ENCODE measurements at places on chromosomes 3 and 15. TPM values are rescaled to one million over a fixed set of nuclear protein-coding genes. Genes with fewer than 3 reads are reported as not detected.

KNG1 gene
- not detected for total RNA-seq

IL5RA gene
- total RNA-seq, result not detected

UACA gene
- total RNA-seq, result 51.6 TPM

RPL29 gene
- total RNA-seq, result 598 TPM

DPPA4 gene
- not detected for total RNA-seq

TRIP4 gene
- total RNA-seq, result 62.3 TPM

SH3GL3 gene
- 0.15 TPM for total RNA-seq

FOXL2 gene
- total RNA-seq, result not detected

FANCD2OS gene
- not detected for total RNA-seq

ZNF774 gene
- total RNA-seq, result 0.07 TPM

CFAP100 gene
- not detected for total RNA-seq

NANOGP8 gene
- not detected for total RNA-seq

SLC7A14 gene
- not detected for total RNA-seq

TP63 gene
- total RNA-seq, result 1.1 TPM

PLSCR2 gene
- not detected for total RNA-seq

CCR2 gene
- total RNA-seq, result not detected

EPHA3 gene
- total RNA-seq, result not detected

ALDH1A3 gene
- total RNA-seq, result 1,090 TPM

LRRC31 gene
- not detected for total RNA-seq

LRRC49 gene
- total RNA-seq, result 8.3 TPM

GRCh38 chr3:169686874-169687273, 23.4 kb upstream of the MECOM start:
- DNase-seq, result no peak

- no peak for DNase-seq
Measured at GRCh38 chr3:182244222-182244971, 532.7 kb downstream of the SOX2 start.

GRCh38 chr3:155517903-155518302, 224.4 kb upstream of the STRIT1 start:
- no peak for DNase-seq

DNA sequence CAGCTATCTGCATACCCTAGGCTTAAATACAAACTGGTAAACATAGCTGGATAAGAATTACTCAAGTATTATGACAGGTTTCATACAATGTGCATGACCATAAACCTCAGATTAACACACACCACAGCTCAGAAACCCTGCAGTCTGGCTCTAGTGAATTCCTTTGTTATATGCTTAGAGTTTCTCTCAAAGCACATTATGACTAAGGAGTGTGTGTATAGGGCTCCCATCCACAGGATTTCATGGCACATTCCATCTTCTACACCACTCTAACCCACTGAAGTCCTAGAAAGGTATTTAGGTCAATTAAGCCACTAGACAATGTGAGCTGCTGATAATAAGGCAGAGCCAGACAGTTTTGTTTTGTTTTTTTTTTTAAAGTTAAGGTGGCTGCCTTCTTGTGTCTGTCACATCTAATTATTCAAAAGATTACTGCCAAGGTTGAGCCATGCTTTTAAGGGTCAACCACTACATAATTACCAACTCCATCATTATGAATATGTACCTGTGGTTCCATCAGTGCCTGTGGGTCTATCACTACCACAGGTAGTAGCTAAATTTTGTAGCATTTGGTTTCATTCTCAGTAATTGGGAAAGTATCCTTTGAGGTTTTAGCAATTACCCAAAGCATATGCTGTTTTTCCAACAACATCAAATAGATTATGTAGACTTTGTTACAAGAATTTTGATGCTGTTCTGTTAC, 107.0 kb downstream of the ALCAM start:
- peak; percentile 16 for DNase-seq

- no peak for DNase-seq
Measured at GRCh38 chr3:47605652-47606051, 27.0 kb upstream of the CSPG5 start.

DNA sequence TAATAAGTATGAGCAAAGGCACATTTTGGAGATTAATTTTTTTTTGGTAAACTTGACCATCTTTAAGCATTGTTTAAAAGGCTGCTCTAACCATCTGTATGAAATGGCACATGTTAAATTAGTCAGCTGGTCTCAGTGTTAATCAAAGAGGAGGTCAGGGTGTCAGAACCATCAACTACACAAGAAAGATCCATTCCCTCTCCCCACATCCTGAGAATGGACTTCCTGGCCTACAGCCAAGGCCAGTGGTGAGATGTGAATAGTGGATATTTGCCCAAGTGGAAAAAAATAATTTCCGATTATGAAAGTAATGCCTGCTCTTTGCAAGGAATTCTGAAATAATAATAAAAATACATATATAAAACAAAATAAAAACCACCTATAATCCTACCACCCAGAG, 641.7 kb downstream of the NR2F2 start:
- DNase-seq, result no peak

GRCh38 chr3:13282358-13282985, 137.7 kb downstream of the NUP210 start:
- no peak for DNase-seq

DNA sequence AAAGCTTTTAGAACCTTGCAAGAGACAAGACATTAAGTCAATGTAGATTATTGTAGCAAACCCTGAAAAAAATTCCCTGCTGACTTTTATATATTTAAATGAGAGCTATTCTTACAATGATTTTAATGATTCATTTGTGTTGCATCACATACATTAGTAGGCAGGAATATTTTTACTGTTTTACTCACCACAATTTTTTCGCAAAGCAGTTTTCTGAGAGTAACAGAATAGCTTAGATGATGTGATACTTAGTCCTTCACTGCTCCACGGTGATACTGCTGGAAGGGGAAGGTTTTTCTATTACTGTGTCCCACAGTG, 43.9 kb upstream of the CLRN1 start:
- no peak for DNase-seq

GRCh38 chr15:75342221-75342620, 4.6 kb upstream of the NEIL1 start:
- no peak for DNase-seq

DNA sequence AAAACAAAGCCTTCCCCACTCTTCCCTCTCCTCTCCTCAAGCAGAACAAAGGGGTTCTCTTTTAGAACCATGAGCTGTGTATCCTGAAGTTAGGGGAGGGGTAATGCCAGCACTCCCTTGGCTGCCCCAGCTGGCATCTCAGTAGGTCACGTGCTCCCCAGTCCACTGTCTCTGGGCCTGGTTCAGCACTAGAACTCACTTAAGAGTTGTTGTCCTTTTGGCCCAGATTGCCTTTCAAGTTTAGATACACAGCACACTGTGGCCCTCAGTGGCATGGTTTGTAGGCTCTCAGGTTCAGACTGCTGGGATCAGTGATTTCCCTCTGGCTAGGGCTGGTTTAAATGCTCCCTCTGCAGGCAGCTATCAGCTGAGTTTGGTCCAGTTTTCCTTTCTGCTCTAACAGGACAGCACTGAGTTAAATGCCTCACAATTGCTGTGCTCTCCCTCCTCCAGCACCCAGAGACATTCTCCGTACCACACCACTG, 188.4 kb upstream of the ST8SIA2 start:
- DNase-seq, result no peak

- DNase-seq, result no peak
Measured at GRCh38 chr3:7226393-7226792, 365.5 kb downstream of the GRM7 start.

GRCh38 chr3:37852097-37852496, 9.6 kb upstream of the CTDSPL start:
- DNase-seq, result no peak

GRCh38 chr3:41317718-41318117, 118.4 kb downstream of the CTNNB1 start:
- peak; percentile 4 for DNase-seq

DNA sequence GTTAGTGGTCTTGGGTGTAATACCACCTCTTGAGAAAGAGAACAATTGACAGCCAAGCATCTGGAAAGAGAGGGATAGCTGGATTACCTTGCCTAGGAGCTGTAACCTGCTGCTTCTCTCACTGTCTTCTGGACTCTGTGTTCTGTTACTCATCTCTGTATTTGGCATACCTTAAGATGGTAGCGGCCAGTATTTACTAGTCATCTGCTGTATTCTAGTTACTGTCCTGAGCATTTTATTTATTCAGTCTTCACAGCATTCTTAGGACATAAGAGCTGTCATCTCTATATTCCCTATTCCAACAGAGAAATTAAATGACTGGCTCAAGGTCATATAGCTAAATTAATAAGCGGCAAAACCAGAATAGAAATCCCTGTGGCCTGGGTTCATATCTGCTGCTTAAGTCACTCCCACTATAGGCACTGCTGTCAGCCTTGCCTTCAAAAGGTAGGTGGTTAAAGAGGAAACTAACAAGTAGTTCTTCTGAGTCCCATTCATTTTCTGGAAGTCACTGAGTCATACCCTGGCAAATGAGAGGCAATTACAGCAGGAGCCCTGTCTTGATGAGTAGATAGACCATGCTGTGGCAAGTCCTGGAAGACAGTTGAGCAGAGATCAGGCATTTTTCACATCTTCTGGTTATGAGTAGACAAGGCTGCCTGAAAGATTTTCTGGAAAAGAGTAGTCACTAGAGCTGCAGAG, 68.2 kb downstream of the RAB7A start:
- peak; percentile 75 for DNase-seq

DNA sequence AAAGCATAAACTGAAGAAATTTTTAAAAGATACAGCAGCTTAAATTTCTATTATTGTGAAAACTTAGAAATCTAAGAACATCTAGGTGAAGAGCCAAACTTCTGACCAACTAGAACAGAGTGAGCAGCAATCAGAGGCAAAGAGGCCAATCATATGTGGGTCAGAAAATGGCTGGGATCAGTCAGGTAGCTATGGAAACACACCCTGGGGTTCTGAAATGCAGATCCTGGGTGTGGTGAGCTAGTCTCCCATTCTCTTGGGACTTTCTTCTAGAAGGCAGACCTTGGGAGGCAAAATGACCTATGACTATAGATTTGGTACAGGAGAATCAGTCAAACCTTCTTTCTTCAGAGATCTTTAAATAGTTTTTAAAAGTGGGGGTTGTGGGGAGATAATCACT, 385.8 kb downstream of the TBC1D5 start:
- DNase-seq, result no peak

DNA sequence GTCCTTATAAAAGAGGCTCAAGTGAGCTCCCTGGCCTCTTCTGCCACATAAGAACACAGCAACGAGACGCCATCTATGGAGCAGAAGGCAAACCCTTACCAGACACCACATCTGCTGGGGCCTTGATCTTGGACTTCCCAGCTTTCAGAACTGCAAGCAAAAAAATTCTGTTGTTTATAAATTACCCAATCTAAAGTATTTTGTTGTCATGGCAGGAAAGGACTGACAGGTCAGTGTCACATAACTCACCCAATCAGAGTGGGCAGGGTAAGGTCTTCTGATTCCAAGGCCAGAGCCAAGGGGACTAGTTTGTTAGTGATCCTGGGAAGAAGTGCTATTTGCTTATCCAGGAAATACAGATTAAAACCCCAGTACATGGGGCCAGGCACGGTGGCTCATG, 98.9 kb downstream of the HMG20A start:
- DNase-seq, result no peak

DNA sequence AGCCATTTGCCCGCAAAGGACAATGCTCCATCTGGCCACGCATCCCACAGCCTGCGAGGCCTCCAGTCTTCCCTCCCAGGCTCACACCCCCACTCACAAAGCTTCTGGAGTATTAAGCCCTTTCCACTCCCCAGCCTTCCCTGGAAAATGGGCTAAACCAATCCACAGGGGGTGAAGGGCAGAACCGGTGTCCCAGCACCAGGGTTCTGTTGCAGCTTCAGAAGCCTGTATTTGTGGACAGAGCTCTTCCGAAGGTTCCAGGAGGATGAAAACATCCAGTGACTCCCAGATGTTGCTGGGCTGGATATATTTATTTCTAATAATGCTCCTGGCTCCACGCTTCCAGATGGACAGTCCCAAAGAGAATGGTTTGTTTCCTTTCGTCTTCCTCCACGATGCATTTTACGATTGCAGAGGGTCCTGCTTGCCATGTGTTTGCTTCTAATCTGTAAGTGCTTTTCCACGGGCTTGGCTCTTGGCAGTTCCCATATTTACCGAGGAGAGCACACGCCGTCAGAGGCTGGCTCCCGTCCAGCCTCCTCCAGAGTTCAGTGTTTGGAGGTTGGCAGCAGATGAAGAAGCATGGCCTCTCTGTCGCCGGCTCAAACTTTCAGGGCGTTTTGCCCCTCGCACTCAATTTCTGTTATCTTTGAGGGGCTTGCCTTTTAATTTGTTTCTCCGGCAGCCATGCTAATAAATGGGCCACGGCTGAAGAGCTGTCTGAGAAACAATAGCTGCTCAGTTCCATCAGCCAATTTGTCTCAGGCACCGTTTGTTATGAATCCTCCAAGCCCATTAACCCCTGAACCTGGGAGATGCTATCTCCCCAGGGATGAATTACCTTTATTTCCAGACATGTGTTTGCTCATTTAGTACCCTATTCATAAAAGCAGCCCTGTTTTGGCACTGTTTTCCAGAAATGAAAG, 367.9 kb upstream of the PROK2 start:
- peak; percentile 55 for DNase-seq

- no peak for DNase-seq
Measured at GRCh38 chr15:78130466-78131294, 565 bp downstream of the CIB2 start.

DNA sequence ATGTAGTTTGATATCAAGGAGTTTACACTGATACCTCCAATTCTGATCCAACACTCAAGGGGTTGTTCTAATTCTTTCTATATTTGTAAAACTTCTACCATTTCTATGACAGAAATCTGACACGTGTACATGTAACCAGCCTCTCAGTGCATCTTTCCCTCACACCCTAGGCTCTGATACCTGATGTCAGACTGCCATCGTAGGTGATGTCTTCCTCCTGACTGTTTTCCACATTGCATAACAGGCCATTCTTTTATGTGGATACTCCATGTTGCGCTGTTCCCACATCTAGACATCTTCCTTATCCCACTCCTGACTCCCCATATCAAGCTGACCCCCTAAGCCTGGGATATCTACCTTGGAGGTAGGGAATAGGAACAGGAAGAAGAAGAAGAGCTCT, 159.1 kb downstream of the FNDC3B start:
- DNase-seq, result no peak

- DNase-seq, result no peak
Measured at GRCh38 chr3:29281094-29281343, 148 bp downstream of the RBMS3 start.

GRCh38 chr15:95693917-95694316, 636.6 kb upstream of the NR2F2 start:
- DNase-seq, result no peak

- DNase-seq, result no peak
Measured at GRCh38 chr3:152113992-152114651, 154.6 kb upstream of the MBNL1 start.

GRCh38 chr3:183265157-183265642, 12.1 kb downstream of the B3GNT5 start:
- no peak for DNase-seq

DNA sequence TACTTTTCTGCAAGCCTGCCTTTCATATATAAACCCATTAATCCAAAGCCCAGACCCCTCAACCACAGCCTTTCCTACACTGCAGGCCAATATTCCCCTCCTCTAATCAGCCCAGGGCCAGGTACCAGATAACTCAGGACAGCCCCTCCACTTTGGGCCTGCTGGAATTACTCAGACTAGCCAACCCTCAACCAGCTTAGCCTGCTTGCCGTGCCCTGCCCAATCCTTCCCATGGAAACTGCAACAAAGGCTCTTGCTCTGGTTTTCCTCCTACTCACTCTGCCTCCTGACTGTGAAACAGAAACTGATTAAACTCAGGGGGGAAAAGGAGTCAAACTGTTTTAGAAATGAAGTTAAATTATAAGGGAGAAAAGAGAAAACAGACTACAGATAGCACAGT, 248.1 kb downstream of the KLF13 start:
- no peak for DNase-seq
